ENCODE measurements at places on chromosomes 7 and 10.

GRCh38 chr10:1126461-1126860, 70.3 kb downstream of the WDR37 start:
- DNase-seq: no peak

DNA sequence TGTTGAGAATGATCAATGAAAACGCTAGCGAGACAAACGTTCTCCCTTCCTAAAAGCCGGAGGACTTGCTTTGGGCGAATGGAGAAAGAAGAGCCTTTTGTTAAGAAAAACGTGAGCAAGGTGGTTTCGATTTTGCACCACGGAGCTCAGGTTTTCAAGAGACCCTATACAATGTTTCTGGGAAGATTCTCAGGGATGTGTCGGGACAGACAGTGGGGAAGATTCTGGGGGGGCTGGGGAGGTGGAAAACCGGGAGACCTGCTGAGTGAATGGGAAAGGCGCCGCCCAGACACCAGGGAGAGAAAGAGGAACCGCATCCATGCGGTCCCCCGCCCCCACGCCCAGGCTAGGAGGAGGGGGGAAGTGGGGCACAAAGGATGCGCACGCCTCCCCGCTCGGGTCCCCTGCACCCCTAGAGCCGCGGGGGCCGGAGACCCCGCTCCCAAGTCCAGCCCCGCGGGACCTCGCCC, 745 bp downstream of the YWHAG start:
- no peak for DNase-seq

DNA sequence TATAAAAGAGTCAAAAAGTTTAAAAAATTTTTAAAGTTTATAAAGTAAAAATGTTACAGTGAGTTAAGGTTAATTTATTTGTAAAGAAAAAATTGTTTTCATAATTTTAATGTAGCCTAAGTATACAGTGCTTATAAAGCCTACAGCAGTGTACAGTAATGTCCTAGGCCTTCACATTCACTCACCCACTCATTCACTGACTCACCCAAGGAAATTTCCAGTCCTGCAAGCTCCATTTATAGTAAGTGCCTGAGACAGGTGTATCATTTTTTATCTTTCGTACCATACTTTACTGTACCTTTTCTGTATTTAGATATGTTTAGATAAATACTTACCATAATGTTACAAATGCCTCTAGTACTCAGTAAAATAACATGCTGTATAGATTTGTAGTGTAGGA, 269.7 kb upstream of the PHF14 start:
- DNase-seq: no peak

DNA sequence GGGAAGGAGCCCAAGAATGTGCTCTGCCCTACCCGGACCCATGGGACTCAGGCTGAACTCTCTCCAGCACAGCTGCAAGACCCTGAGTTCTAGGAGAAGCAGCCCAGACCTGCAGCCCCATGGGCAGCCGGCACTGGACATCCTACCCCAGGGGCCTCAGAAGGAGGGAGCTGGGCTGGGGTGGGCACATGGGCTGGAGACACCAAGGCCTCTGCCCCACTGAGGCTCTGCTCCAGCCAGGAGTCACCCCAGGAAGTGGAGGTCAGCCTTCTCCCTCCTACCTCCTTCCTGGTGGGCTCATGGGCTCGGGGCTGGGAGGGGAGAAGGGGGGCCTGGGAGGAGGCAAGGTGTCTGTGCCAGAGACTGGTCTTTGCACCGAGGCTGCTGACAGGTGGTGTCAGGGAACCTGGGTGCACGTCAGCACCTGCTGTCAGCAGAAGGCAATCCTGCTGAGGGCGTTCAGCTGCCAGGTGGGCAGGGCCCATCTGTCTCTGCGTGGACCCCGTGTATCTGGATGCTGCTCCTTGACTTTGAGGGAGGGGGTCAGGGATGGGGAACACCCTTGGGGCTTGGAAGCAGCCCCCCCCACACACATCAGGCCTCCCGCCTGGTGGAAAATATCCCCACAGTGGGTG, 95.2 kb downstream of the PDGFA start:
- no peak for DNase-seq

GRCh38 chr7:137601642-137602041, 245.1 kb downstream of the DGKI start:
- DNase-seq: no peak
